ENCODE measurements at places on chromosomes 2 and 18.

GRCh38 chr2:125041846-125042245 lies 1016.8 kb downstream of the CNTNAP5 start:
- DNase-seq = no peak

GRCh38 chr2:166957686-166958085 lies 69.4 kb downstream of the XIRP2 start:
- DNase-seq = no peak

DNA sequence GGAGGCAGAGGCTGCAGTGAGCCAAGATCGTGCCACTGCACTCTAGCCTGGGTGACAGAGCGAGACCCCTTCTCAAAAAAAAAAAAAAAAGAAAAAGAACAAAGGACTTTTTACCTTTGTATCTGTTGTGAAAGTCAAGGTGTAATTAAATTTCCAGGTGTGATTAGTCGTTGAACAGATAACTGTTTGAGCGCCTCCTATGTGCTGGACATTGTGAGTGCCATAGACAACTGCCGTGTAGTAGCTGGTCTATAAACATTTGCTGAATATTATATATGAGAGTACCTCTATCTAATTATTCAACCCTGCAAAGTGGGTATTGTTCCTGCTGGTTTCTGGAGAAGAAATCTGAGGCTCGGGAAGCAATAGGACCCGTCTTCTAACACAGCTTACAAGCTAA lies 71.8 kb downstream of the ASAP2 start:
- DNase-seq = no peak

DNA sequence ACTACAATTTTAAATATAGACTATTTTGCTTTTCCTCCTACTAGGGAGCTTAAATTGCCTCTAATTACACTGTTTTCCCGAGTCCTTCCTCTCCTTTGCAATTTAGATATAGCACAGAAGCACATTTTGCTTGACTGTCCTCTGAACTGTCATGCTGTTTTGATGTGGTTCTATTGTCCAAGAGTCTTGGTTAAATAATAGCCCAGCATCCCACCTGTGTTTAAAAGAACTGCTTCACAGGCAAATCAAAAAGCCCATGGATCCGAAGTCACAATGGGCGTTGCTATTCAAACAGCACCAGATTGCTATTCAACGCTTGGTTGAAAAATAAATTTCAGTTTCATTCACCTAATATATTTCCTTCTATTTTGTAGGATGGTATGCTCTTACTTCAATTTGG lies 22.3 kb upstream of the ACTR3 start:
- no peak for DNase-seq

GRCh38 chr18:25678221-25678620 lies 326.3 kb upstream of the ZNF521 start:
- DNase-seq = no peak

DNA sequence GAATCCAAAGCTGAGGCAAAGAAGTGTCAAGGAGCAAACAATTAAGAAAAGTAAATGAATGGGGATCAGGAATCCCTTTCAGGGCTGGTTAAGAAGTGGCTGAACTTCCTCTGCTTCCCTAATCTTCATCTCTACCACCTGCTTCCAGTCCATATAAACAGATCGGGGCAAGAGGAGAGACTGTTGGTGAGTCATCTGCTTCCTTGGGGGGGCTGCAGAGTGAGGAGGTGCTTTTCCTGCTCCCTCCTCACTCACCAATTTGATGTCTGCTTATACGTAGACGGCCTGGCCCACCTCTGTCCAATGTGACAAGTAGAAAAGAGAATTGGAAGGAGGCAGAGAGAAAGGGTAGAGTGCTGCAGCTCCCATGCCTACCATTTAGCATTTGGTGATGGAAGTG lies 68.4 kb downstream of the NAB1 start:
- DNase-seq = no peak
